ENCODE measurements at places on chromosomes 4 and X.

GRCh38 chr4:4539481-4539880 is 2.4 kb downstream of the STX18 start:
- no peak for DNase-seq

GRCh38 chr4:106201373-106201772 is 114.6 kb downstream of the TBCK start:
- DNase-seq, result peak; percentile 10

GRCh38 chr4:15295421-15296162 is 132.2 kb upstream of the C1QTNF7 start:
- DNase-seq, result peak; percentile 80

GRCh38 chrX:131821945-131822622 is 201.0 kb upstream of the STK26 start:
- no peak for DNase-seq

DNA sequence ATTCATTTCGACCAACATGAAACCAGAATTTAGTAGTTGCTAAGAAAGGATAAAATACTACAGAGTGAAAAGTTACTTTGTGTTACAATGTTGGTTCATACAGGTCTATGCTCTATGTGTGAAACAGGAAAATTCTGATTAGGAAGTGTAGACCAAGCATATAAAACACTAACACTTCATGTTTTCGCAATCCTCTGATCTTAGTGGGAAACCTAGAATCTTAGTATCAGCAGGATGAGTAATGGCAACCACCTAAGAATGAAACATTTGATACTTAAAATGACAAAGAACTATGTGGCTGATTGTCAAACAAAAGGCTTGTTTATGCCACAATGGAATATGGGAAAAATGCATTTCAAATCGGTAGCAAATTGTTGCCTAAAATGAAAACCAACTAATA is 116.1 kb downstream of the AMMECR1 start:
- DNase-seq, result no peak

DNA sequence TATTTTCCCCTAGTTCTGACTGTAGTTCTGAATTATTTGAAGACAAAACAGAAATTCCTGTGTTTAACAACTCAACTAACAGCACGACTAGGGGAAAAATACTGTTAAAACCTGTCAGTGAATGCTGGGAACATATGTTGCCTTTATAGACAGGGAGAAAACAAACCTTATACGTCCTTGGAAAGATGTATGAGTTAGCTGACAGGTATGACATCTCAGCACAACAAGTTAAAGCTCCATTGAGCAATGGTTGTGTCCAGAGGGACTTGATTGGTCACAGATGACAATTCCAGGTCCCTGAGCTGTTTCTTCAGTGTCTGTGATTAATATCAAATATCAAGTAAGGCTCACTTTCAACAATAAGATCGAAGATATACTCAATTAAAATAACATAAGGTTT is 58.2 kb upstream of the DDIT4L start:
- no peak for DNase-seq
